ENCODE measurements at places on chromosomes 5 and 9.

GRCh38 chr9:107789001-107789700, 299.6 kb upstream of the KLF4 start:
- DNase-seq = no peak

GRCh38 chr5:111855356-111855755, 98.4 kb upstream of the NREP start:
- no peak for DNase-seq

- no peak for DNase-seq
Measured at GRCh38 chr9:7910426-7911020, 110.9 kb upstream of the DMAC1 start.

GRCh38 chr9:95778957-95779356, 96.5 kb upstream of the ERCC6L2 start:
- no peak for DNase-seq

- no peak for DNase-seq
Measured at GRCh38 chr5:133121611-133122150, 69.9 kb downstream of the HSPA4 start.

GRCh38 chr5:92177926-92178487, 794.9 kb upstream of the ARRDC3 start:
- DNase-seq = no peak

GRCh38 chr5:54672871-54673270, 155.3 kb downstream of the SNX18 start:
- no peak for DNase-seq

DNA sequence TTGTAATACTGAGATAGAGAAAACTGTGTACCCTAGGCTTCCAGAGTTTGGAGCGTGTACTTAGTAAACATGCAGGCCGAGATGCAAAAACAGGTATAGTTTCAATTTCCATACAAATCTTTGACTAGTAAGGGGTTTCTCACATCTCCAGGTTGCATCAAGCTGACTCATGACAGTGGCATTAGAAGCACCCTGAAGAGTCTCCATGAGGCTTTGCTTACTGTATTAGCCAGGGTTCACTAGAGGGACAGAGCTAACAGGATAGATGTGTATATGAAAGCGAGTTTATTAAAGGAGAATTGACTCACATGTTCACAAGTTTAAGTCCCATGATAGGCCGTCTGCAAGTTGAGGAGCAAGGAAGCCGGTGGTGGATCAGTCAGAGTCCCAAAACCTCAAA, 275.3 kb upstream of the CDH6 start:
- DNase-seq = no peak

- no peak for DNase-seq
Measured at GRCh38 chr5:58406394-58406793, 53.5 kb downstream of the PLK2 start.

DNA sequence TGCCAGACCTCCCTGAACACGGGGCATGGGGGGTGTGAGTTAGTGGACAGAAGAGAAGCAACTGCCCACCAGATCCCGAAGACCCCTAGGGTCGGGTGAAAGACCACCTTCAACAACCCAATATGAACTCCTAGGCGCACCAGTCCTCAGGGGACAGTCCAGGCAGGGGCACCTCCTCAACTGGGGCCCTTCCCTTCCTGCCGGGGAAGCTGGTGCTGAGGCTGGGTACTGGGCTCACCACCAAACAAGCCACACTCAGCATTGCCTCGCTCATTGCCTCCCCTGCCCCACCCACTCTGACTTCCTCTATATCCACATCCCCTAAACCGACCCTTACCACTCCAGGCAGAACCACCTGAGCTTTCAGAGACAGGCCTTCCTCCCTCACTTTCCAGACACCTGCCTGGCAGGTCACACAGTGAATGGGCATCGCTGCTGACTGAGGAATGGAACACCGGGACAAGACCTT, 42.5 kb downstream of the SEMA4D start:
- DNase-seq = no peak

- no peak for DNase-seq
Measured at GRCh38 chr9:13175732-13176131, 103.8 kb downstream of the MPDZ start.

GRCh38 chr5:180070756-180071530, 616 bp downstream of the RNF130 start:
- peak; percentile 17 for DNase-seq

- DNase-seq = peak; percentile 2
Measured at GRCh38 chr5:36305571-36306326, 4.0 kb upstream of the RANBP3L start.

DNA sequence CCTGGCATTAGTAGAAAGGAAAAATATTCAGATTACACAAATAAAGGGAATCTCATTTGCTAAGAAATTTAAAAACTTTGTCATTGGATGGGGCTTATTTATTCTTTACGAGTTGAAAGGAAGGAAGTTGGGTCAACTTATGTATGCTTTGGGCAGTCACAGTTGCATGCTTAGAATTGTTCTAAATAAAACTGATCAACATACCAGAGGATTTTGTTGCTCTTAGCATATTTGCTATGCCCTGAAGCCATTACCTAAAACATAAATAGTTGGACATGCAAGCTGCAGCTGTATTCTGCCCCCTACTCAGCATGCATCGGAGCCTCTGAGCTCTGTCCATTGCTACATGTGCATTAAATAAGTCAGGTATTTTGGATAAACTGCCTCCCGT, 172.7 kb upstream of the MEF2C start:
- no peak for DNase-seq

- DNase-seq = no peak
Measured at GRCh38 chr9:71549023-71549422, 219.3 kb downstream of the CEMIP2 start.

DNA sequence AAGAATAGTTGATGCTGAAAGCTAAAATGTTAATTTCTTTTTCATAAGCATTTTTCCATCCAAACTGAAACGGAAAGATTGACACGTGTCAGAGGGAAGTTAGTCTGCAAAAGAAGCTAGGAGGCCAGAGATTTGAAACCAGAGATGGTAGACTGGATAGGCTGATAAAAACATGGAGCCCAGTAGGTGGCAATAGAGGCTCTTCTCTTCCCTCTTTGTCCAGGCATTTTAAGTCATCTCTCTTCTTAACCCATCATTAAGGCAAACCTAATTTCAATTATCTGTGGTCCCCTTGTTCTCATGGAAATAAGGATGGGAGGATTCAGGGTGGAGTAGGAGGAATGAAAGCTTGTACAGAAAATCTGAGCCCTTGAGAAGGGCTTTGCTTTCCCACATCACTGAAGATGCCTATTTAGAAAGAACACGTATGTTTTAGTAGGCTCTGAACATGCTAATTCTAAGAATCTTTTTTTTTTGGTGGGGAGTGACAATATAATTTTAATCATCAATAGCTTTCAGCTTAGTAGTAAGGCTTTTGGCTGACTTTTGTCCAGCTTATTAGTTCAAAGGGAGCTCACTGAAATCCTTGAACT, 66.6 kb downstream of the ZNF474 start:
- DNase-seq = no peak

DNA sequence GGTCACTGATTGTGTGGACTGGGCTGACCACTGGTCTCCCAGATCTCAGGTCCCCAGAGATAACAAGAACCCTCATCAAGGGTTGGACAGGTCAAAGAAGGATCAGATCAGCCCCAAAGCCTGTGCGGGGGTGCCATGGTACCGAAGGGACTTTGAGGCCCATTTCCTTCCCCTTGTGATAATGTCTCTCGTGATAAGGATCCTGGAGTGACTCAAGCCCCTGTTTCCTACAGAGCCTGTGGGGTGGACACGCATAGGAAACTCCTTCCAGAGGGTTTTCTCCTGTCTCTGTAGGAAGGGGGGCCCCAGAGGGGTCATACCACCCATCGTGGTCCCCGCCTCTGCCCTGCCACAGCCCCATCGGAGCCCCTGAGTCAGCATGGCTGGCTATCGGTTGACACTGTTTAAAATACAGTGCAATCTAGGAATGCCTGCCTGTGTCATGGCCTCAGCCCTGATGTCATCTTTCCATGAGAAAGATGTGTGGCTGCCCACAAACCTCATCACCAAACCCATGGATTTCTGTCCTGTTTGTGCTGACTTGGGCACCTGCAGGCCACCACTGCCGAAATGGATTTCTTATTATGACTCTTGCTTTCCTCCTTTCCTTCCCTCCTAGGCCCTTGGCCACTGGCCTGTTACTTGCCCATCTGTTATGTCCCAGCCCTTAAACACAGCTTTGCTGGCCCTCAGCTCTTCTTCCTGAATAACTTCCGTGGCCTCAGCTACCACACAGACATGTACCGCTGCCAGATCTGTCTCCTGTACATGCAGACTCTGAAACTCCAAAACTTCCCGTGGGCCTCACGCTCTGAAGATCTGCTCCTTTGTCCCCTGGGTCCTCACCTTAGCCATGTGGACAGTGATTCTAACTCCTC, 2.9 kb upstream of the CSF2 start:
- DNase-seq = no peak

DNA sequence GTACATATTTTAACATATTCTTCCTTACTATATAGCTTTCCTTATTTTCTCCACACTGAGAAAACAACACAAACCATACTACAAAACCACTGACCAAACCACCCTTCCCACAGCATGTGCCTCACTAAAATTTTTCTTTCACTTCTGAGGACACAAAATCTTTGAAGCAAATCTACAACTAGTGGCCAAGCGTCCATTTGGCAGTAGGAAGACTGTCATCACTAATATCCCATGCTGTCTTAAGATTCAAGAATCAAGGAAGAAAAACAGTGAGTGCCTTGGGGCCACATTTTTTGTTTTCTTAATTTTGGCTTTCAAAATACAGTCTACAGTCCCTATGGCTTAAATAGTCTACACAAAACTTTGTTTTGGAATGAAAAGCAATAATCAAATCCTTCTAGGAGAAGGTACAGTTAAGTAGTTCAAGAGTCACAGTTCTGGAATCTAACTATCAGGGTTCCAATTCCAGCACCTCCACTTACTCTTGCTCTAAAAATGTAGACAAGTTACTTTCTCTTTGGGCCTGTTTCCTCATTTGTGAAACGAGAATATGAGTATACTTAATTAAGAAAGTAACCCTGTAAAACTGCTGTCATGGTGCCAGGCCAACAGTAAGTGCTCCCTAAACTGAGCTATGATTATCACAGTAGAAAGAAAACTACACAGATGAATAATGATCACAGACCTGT, 227.9 kb downstream of the BNC2 start:
- DNase-seq = no peak

DNA sequence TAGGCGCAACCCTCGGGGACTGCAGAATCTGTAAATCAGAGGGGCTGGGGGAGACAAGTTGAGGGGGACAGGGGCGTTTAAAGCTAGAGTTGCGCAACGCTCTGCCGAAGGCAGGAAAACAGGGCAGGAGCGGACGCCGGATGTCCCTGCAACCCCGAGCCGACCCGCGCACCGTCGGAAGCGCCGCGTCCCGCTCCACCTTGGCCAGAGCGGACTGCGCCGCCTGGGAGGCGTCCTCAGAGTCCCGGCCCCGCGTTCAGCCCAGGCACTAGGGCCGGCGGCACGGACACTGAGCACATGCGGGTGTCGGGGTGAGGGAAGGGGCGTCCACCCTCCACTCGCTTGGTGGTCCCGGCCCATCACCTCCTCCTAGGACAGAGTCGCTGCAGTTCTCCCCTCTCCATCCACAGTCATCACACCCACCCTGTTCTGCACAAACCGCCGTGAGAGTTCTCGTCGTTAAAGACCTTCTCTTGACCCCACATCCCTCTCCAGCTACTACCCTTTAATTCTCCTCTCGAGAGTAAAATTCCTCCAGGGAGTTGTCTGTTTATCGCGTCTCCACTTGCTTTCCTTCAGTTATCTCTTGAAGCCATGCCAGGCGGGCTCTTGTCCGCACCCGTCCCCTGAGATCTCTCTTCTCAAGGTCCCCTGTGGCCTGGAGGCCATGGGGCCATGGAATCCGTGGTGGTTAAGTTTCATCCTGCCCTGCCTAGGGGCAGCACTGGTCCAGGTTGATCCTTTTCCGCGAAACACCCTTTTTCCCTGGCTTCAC, 796 bp upstream of the PDLIM7 start:
- DNase-seq = no peak

GRCh38 chr9:129342591-129343423, 164.7 kb upstream of the IER5L start:
- DNase-seq = no peak

- DNase-seq = no peak
Measured at GRCh38 chr5:73338256-73339050, 110.1 kb downstream of the FOXD1 start.

DNA sequence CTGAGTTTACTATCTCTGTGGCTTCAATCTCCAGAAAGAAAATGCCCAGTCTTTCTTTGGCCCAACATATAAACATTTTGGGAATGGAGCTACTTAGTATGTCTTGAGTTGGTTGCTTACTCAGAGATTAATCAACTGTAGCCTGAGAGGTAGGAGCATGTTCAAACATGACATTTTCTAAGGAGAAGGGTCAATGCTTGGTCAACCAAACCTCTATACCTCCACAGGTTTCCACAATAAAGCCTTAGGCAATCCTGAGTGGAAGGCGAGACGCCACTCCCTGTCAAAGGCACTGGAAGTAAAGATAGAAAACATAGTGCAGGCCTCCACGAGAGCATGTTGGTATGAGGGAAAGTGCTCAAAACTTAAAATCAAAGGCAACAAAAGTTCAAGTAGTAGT, 411.4 kb downstream of the KCTD16 start:
- no peak for DNase-seq

GRCh38 chr5:150147670-150148069, 8.0 kb downstream of the PDGFRB start:
- DNase-seq = no peak

DNA sequence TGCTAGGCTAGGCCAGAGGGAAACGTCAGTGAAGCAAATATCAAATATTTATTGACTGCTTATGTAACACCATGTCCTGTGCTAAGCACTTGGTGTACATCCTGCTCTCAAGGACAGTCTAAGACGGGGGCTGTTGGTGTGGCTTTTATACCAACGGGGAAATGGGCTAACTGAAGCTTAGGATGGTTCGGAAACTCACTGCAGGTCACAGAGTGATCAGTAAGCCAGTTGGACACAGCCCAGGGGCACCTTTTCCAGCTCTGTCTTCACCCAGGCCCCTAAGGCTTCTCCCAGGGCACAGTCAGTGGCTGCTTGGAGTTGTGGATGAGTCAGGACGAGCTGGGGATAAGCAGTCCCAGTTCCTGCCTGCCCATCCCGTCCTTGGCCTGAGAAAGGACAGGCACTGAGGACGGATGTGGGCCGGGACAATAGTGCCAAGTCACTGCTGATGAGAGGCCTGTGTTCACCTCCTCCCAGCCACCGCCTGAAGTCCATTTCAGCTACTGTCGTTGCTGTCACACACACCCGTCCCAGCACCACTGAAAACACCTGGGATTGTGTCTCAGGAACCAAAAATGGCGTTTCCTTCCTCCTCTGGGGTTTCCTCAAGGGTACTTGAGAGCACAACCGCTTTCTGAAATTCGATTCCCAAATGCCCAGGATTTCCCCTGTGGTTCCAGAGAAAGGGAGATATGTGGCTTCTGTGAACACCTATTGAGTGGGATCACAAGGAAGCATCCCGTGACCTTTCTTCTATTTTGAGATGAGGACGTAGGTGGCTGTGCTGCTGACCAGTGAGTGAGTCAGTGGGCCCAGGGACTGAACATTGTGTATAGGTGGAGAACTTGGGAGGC, 17.5 kb upstream of the SPRY4 start:
- DNase-seq = no peak

Measured in cerebellar nuclear complex (tissue), 1 donor.